Dermis lymphatic vessel endothelial cell (primary cell): ENCODE measurements at places on chromosomes 12 and 14. TPM values are rescaled to one million over a fixed set of nuclear protein-coding genes. Genes with fewer than 3 reads are reported as not detected.

LIN7A gene
- 0.09 and 0.22 TPM in 2 replicates for total RNA-seq

DBX2 gene
- not detected in 2 replicates for total RNA-seq

IFNG-AS1 gene
- total RNA-seq = not detected in 2 replicates

RPL10L gene
- not detected in 2 replicates for total RNA-seq

ANKRD33 gene
- total RNA-seq = 0.09 and 0.11 TPM in 2 replicates

C12orf54 gene
- not detected in 2 replicates for total RNA-seq

SLCO1B1 gene
- total RNA-seq = not detected in 2 replicates

SCARB1 gene
- total RNA-seq = 6.8 and 11.4 TPM in 2 replicates

KRAS gene
- 39.6 and 43.5 TPM in 2 replicates for total RNA-seq

TRPV4 gene
- 1.5 TPM in 2 replicates for total RNA-seq

FGF6 gene
- total RNA-seq = not detected in 2 replicates

KRT6C gene
- total RNA-seq = under 0.01 TPM in 1 of 2 replicates, not detected in the other

MIP gene
- total RNA-seq = 0.22 and 0.26 TPM in 2 replicates

LEMD3 gene
- 30.1 and 31.7 TPM in 2 replicates for total RNA-seq

GSG1 gene
- total RNA-seq = not detected in 2 replicates

KRT5 gene
- total RNA-seq = 0.11 TPM in 1 of 2 replicates, not detected in the other

AQP2 gene
- total RNA-seq = not detected in 2 replicates

PPP4R4 gene
- total RNA-seq = not detected in 2 replicates

ZBTB42 gene
- 3.4 and 5.7 TPM in 2 replicates for total RNA-seq

EIF2S3B gene
- 0.54 and 1.4 TPM in 2 replicates for total RNA-seq

HECTD1 gene
- 303 and 351 TPM in 2 replicates for total RNA-seq

DACT1 gene
- total RNA-seq = 0.22 and 0.26 TPM in 2 replicates

TMEM30B gene
- 0.33 and 0.43 TPM in 2 replicates for total RNA-seq

SLC48A1 gene
- 8.0 and 10.1 TPM in 2 replicates for total RNA-seq

BATF gene
- 2.6 and 3.4 TPM in 2 replicates for total RNA-seq

SLC38A6 gene
- 13.4 and 17.1 TPM in 2 replicates for total RNA-seq

FAM181A gene
- not detected in 2 replicates for total RNA-seq

LRTM2 gene
- total RNA-seq = not detected in 2 replicates

PSME2 gene
- total RNA-seq = 109 and 142 TPM in 2 replicates

PAPOLA gene
- 93.0 and 108 TPM in 2 replicates for total RNA-seq

TMEM229B gene
- total RNA-seq = 0.33 and 0.52 TPM in 2 replicates

CEP83 gene
- total RNA-seq = 2.5 and 7.4 TPM in 2 replicates

WDHD1 gene
- 3.5 and 5.2 TPM in 2 replicates for total RNA-seq

PTGDR gene
- total RNA-seq = under 0.01 TPM in 1 of 2 replicates, not detected in the other

SOX5 gene
- 0.09 and 0.11 TPM in 2 replicates for total RNA-seq

TAS2R42 gene
- total RNA-seq = not detected in 2 replicates

C3AR1 gene
- 0.11 and 0.17 TPM in 2 replicates for total RNA-seq

NELL2 gene
- not detected in 2 replicates for total RNA-seq

RNASE7 gene
- not detected in 2 replicates for total RNA-seq

SNAPC1 gene
- 18.5 and 20.5 TPM in 2 replicates for total RNA-seq

GYS2 gene
- total RNA-seq = not detected in 2 replicates

CACNA2D4 gene
- total RNA-seq = 0.43 and 0.60 TPM in 2 replicates

GALNT8 gene
- 0.09 and 0.11 TPM in 2 replicates for total RNA-seq

GLT8D2 gene
- total RNA-seq = 5.7 and 6.1 TPM in 2 replicates

KLRC4 gene
- total RNA-seq = not detected in 2 replicates

TMEM117 gene
- total RNA-seq = 7.5 and 8.9 TPM in 2 replicates

AMN gene
- total RNA-seq = not detected in 2 replicates

GUCY2C gene
- total RNA-seq = not detected in 2 replicates

TCL1B gene
- not detected in 2 replicates for total RNA-seq

SCNN1A gene
- 0.43 TPM in 1 of 2 replicates, not detected in the other for total RNA-seq

ABCD2 gene
- total RNA-seq = not detected in 2 replicates
